T-helper 17 cell (primary cell): ENCODE measurements at places on chromosomes 1 and 21.

DNA sequence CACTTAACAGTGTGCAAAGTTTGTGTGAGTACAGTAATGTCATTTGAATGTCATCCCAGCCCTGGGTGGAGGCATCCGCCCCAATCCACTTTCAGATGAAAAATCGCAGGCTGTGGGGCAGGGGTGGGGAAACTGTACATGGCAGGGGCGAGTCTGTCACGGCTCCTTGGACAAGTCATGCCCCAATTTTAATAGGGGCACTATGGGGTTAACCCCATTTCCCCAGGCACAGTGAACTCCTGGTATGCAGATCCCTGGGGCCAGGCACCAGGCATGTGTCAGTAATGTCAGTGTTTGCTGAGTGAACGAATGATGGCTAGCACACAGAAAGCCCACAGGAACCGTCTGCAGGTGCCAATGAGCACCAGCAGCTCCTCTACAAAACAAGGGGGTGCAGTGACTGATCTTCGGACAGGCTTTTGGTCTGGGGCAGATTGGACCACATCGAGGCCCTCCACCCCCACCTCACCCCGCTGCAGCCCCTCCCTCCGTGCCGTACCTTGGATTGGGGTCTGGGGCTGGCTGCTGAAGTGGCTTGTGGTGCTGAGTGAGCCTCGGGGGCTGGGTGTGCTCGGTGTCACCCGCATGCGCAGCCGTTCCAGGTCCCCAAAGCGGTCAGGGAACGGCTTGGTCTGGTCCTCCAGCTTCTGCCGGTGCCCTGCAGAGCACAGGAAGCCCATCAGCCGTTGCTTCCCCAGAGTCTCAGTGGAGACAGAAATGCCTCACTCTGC lies 23.2 kb downstream of the RUNX3 start:
- peaks cover 8% of the 10 kb centered on the region for H3K36me3 ChIP-seq
- H3K4me1 ChIP-seq: peaks cover 36% of the 10 kb centered on the region
- peak overlapping the region; percentile 15 for H3K4me3 ChIP-seq
- peak overlapping the region; percentile 99 for H3K27ac ChIP-seq
- no peak for DNase-seq
- H3K27me3 ChIP-seq: no peaks in the 10 kb centered on the region

DNA sequence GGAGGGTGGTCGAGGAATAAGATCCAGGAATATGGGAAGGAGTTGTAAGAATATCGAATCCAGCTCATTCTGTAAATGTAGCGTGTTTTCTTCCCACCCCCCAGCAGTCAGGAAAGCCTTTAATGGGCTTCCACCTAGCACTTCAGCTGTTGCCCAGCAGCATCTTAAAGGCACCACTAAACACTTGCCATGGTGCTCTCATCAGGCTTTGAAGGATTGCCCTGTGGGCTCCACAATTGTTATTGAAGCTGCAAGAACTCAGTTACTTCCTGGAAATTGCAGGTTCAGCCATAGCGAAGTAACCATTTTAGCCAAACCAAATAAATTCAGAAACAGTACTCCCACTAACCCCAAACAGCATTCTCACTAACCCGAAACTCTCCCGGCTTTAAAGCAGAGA lies 511.2 kb downstream of the PLPP3 start:
- no peak overlapping the region for H3K27ac ChIP-seq
- H3K36me3 ChIP-seq: no peaks in the 10 kb centered on the region
- no peak overlapping the region for H3K4me3 ChIP-seq
- DNase-seq: no peak
- no peaks in the 10 kb centered on the region for H3K4me1 ChIP-seq

DNA sequence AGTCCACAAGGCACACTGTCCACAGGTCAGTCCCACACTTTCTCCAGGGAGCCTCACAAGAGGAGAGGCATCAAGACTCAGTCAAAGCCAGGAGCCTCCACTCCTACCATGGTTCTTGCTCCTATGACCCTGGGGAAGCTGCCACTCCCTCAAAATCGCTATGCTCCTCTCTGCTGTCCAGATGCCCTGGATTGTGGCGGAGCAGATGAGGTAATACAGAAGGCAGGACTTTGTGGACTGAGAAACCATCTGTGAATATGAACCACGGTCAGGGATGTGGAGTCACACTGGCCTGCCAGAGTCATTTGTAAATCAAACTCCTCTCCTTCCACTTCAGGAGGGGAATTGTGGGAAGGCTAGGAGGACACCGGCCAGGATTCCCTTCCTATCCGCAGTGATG lies 20.6 kb downstream of the VWA5B1 start:
- DNase-seq: no peak
- H3K4me1 ChIP-seq: peaks cover 9% of the 10 kb centered on the region
- peaks cover 9% of the 10 kb centered on the region for H3K36me3 ChIP-seq
- H3K27ac ChIP-seq: no peak overlapping the region

DNA sequence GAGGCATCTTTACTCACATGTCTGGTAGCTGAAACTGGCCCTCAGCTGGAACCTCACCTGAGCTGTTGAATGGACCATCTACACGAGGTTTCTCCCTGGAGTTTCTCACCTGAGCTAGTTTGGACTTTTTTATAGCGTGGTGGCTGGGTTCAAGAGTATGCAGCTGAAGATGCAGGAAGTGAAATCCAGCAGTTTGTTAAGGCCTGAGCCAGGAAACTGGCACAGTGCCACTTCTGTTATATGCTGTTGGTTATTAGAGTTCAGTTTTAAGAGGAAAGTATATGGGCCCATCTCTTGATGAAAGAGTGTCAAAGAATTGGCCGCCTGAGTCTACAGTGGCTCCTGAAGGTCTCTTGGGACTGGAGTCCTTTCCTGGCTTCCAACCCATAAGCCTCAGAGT lies 35.6 kb downstream of the STUM start:
- no peak overlapping the region for H3K27ac ChIP-seq
- H3K27me3 ChIP-seq: peaks cover 5% of the 10 kb centered on the region
- H3K4me3 ChIP-seq: no peak overlapping the region
- no peaks in the 10 kb centered on the region for H3K36me3 ChIP-seq

GRCh38 chr1:220164116-220164515 lies 70.2 kb downstream of the IARS2 start:
- H3K4me1 ChIP-seq: no peaks in the 10 kb centered on the region
- H3K27ac ChIP-seq: no peak overlapping the region

- peak overlapping the region; percentile 47 for H3K4me3 ChIP-seq
- peaks cover 49% of the 10 kb centered on the region for H3K4me1 ChIP-seq
- no peaks in the 10 kb centered on the region for H3K36me3 ChIP-seq
- peak overlapping the region; percentile 96 for H3K27ac ChIP-seq
- H3K27me3 ChIP-seq: no peaks in the 10 kb centered on the region
- peak; percentile 33 for DNase-seq
Measured at GRCh38 chr1:117664314-117664713, 58.5 kb downstream of the TENT5C start.

DNA sequence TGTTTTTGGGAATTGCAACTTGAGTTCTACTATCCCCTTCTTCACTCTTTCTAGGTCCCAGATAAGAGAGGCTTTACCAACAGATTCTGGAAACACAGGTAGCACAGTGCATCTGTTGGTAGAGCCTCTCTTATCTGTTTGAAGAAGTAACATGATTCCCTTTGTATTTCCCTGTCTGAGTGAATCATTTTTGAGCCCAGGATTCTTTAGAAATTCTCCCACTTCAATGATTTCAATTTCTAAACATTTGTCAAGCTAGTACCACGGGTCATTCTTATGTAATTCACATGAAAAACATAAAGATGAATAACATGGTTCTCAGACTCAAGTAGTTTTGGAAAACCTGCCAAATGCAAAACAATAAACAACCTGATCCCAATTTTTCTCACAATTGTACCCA lies 72.0 kb upstream of the DUSP10 start:
- H3K4me3 ChIP-seq: no peak overlapping the region
- no peak for DNase-seq
- H3K4me1 ChIP-seq: peaks cover 16% of the 10 kb centered on the region
- H3K27ac ChIP-seq: no peak overlapping the region
- H3K27me3 ChIP-seq: peaks cover 9% of the 10 kb centered on the region

DNA sequence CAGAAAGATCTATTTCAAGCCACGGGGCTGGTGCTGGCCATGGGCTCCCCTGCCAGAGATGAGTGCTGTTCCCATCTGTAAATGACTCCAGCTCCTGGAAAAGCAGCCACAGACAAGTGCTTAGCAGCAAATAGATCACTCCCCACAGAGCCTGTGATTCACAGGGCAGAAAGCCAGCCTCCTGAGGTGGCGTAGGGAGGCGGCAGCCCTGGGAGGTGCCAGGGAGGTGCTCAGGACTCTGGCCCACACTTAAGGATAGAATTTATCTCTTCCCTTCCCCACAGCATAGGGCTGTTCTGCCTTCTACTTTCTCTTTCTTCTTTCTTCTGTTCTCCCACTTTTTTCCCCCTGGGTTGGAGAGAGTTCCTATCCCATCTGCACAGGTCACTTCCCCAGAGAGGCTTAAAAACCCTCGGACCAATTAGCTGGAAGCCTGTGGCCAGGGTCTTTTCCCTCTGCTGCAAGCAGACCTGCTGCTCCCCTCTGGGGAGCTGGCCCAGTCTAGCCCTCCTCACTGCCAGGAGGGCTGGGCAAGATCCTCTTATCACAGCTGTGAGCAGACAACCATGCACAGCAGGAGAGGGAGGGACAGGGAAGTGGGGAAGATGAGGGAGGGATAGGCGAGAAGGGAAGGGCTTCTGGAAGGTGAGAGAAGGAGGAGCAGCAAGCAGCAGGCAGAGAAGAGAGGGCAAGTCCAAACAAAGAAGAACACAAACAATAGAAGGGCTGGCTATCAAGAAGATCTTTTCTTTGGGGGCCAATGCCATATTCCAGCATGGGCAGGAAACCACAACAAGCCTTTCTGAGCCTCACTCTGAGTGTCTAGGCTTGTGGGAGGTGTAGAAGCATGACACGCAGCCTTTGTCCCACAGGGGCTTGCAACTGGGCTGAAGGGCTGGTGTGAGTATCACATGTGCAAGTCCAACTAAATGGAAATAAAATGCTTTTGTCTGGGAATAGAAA lies 41.0 kb downstream of the KCND3 start:
- peaks cover 12% of the 10 kb centered on the region for H3K4me1 ChIP-seq
- H3K4me3 ChIP-seq: no peak overlapping the region
- peaks cover 42% of the 10 kb centered on the region for H3K27me3 ChIP-seq
- H3K27ac ChIP-seq: no peak overlapping the region

- H3K4me1 ChIP-seq: peaks cover 10% of the 10 kb centered on the region
- H3K36me3 ChIP-seq: no peaks in the 10 kb centered on the region
- peak overlapping the region; percentile 60 for H3K27ac ChIP-seq
- no peak overlapping the region for H3K4me3 ChIP-seq
- peaks cover 4% of the 10 kb centered on the region for H3K27me3 ChIP-seq
Measured at GRCh38 chr1:40300651-40301050, 16.4 kb downstream of the COL9A2 start.

DNA sequence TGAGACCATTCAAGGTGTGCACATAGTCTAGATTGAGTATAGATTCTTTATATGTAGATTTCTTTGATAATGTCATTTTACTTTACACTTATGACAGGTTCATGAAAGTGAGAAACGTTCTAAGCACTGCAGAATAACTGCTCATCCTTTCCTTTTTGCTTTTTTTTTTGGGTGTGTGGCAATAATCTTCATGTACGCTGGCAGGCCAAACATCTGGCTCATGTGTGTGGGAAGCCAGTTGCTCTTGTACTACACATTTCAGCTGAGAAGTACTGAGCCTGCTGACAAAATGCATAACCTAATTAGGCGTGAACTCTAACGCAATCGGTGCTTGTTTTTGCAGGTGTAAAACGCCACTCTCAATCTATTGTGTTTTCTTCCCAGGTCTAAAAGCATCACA lies 350.8 kb upstream of the KAZN start:
- H3K27me3 ChIP-seq: peaks cover 23% of the 10 kb centered on the region
- no peaks in the 10 kb centered on the region for H3K36me3 ChIP-seq
- no peak overlapping the region for H3K27ac ChIP-seq
- H3K4me3 ChIP-seq: no peak overlapping the region

- no peak overlapping the region for H3K4me3 ChIP-seq
- no peak overlapping the region for H3K27ac ChIP-seq
- peaks cover 3% of the 10 kb centered on the region for H3K36me3 ChIP-seq
Measured at GRCh38 chr21:41633627-41634026, 125.7 kb upstream of the TMPRSS2 start.
